Cerebellar nuclear complex (tissue), 1 donor: ENCODE measurements at places on chromosomes 4 and X.

GRCh38 chrX:74536152-74536831, 78.1 kb downstream of the RLIM start:
- no peak for DNase-seq

GRCh38 chrX:10415306-10416001, 204.9 kb downstream of the MID1 start:
- DNase-seq = no peak

DNA sequence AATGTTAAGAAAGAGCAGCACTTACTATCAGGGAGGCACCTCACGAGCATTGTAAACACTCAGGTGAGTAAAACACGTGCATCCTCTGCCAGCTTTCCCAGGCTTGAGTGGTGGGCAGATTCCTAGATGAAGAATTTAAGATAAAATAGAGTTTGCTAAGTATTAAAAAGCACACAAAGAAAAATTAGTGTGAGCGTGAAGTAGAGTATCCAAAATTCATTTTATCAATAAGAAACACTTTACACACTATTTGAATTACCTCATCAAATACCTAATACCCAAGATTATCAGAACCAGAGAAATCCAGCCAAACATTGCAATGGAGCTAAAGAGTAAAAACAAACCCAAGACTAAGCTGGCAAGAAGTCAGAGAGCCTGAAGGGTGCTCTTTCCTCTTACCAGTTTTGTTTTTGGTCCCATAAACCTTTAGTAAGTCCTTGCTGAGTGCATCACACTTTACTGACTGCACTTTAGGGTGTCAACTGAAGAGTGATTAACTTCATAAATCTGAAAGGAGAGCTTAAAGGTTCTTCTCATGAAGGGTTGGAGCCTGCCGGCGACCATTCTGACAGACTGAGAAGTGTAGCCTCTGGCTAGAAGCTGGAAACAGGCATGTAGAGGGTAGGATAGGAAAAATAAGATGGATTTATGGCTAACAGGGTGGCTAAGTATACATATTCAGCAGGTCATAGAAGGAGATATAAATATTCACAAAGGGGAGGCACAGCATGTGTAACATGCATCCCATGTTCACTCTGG, 151.1 kb downstream of the SLC7A11 start:
- DNase-seq = no peak

GRCh38 chr4:162841753-162842152, 324.9 kb downstream of the NAF1 start:
- no peak for DNase-seq

- no peak for DNase-seq
These were observed 8.4 kb downstream of the BEND4 start for GRCh38 chr4:42144028-42144427.

- DNase-seq = no peak
These were observed 109.7 kb downstream of the RTL5 start for GRCh38 chrX:72021975-72022374.

GRCh38 chr4:154189346-154189745, 302.3 kb downstream of the DCHS2 start:
- DNase-seq = no peak

GRCh38 chr4:118751629-118752323, 66.6 kb downstream of the METTL14 start:
- DNase-seq = no peak

DNA sequence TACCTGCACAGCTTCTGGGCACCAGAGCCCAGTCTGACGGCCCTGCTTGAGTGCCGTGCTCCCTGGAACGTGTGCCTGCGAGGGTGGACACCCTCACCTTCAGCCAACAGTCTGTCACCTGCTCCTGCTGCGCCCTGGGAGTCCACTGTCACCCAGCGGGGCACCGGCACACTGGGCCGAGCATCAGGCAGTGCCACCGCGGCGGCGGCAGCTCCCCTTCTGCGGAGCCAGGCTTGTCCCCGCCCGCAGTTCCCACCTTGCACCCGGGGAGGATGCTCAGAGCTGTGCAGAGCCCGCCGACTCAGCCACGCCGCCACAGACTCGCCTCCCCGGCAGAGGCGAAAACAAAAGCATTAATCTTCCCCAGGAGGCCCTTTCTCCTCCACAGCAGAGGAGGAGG, 86.8 kb downstream of the ABLIM2 start:
- DNase-seq = no peak

- DNase-seq = no peak
These were observed 217.9 kb downstream of the HS6ST2 start for GRCh38 chrX:132740316-132741123.

DNA sequence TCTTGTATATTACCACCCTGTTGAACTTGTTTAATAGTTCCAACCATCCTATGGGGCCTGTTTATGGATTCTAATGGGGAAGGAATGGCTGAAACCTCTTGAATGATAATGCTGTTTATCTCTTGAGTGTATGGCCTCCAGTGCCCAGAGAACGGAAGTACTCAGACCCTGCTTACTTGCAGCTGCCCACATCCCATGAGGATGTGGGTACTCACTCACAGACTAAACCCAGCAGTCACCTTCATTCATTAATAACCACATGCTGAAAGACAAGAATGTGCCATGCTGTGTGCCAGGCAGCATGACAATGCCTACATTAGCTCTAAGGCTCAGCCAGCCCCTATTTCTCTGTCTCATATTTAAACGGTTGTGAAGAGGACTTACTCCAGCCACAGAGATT, 5.9 kb upstream of the ARMCX5 start:
- DNase-seq = no peak

- DNase-seq = no peak
These were observed 132.7 kb upstream of the TTC29 start for GRCh38 chr4:147078362-147078761.

GRCh38 chr4:3639613-3640586, 107.7 kb upstream of the LRPAP1 start:
- peak; percentile 34 for DNase-seq

DNA sequence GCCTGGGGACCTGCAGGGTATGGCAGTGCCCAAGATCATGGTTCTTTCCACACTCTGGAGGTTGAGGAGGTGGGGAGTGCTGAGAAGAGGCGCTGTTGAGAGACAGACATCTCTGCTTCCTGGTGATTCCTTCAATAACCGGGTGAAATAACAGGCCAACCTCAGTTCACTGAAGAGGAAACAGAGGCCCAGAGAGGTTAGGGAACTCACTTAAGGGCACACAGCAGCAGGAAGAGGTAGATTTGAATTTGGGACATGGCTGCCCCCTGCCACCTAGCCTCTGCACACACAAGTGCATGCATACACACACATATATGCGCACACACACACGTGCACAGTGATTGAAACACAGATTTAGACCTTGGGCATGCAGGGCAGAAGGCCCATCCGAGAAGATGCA, 24.9 kb upstream of the HMX1 start:
- no peak for DNase-seq

DNA sequence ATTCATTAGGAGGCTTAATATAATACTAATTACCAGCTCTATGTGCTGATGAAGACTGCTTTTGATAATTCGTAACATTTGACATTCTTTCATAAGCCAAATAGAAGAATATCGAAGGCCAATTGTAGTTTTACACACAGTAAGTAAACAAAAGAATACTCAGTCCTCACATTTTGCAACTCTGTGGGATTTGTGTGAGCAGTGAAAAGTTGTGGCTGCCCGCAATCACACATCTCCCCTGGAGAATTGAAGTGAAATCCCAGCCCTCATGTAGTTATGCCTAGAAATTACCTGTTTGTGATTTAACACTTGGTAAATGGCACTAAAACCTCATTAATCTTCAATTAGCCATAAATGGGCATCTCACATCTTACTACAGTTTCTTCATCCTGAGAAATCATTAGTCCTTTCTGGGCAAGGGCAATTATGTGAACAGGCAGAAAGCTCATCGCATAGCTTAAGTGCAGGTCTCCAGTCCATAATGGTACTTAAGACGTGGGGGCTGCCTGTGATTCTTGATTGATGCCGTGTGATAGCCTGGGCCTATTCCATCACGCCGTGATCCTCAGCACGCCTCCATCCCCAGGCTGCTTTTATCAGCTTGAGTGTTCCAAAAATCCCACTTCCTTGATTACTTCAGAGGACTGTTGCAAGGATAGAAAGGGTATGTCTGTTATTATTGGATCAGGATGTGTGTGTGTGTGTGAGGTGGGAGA, 97.9 kb upstream of the METTL14 start:
- DNase-seq = no peak
